ENCODE measurements at places on chromosomes 11 and 22.
A peak's percentile ranks its signal among the peaks of the same experiment; 100 is the strongest.

DNA sequence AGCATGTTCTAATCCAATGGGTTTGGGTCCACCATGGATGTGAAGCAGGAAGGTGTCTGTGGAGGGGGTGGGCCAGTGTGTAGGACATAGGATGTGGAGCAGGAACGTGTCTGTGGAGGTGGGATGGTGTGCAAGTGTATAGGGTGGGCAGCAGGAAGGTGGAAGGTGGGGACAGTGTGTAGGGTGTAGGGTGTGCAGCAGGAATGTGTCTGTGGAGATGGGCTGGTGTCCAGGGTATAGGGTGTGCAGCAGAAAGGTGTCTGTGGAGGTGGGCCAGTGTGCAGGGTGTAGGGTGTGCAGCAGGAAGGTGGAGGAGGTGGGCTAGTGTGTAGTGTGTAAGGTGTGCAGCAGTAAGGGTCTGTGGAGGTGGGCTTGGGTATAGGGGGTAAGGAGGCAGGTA is 1068.0 kb downstream of the NTM start:
- no peak for DNase-seq

- DNase-seq = peak; percentile 5
These were observed 873.8 kb downstream of the BRD1 start for GRCh38 chr22:48953830-48954229.

DNA sequence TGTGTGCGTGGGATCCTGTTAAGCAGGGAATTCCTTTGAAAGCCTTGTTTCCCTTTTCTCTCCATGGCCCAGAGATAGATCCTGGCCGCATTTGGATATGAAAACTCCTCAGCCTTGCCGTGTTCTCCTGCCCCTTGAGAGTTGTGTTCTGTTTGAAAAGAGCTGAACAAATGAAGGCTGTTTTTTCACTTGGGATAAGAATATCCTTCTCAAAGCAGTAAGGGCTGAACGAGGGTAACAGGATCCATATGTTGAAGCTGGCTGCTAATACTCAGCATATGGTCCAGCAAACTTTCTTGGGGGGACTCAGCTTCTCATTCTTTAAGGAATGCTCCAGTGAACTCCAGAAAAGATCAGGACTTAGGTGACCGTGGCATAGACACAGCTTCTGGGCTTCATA is 114.5 kb upstream of the TTC12 start:
- DNase-seq = no peak

DNA sequence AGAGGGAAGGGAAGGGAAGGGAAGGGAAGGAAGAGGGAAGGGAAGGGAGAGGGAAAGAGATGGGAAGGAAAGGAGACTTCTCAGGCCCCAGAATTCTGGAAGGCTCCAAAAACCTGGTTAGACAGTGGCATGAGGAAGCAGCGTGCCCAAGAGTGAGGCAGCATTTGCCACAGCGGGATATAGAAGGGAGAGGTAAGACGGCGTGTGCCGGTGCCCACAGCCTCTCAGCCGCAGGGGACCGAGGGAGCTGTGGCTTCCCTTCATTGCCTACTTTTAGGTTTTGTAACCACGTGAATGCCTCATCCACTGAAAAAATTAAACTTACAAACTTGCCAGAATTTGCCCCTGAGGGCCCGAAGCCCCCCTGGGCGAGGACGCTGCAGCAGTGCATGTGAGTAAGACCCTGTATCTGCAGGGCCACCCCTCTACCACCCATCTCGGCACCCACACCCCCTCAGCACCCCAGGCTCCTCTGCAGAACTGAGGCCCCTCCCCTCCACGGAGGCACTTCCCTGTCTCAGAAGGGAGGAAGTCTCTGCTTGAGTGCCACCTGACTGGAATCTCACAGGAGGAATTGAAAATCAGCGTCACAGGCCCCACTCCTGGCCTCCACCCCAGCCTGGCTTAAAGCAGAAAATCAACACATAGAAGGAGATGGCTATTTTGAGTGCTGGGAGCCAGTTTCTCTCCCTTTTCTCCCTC is 58.1 kb downstream of the LINC01488 start:
- peak; percentile 54 for DNase-seq

DNA sequence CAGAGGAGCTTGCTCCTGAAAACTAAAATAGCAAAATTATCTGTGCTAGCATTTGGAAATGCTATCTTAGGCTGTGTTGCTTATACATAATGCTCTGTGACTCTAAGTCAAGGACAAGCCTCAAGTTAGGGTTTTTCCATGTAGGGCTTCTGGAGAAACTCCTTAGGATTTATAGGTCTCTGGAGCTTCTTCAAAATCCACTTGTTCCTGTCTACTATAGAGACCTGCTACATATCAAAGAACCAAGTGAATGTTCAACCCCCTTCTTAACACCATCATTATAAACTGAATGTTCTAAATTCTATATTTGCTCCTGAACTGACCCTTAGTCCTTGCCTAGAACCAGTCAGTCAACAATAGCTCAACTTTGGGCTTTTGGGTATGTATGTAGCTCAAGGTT is 523.1 kb upstream of the CCDC90B start:
- DNase-seq = no peak

DNA sequence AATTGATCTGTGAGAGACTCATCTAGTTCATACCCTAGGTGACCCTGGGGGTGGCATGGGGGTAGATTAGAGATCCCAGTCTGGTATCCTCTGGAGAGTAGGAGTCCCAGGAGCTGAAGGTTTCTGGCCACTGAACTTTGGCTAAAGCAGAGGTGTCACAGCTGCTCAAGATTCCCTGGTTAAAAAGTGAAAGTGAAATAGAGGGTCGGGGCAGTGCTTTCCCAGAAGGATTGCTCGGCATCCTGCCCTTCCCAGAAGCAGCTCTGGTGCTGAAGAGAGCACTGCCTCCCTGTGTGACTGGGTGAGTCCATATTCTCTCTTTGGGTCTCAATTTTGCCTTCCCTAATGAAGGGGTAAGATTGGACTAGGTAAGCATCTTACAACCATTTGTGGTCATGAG is 653 bp downstream of the IL18BP start:
- no peak for DNase-seq

Measured in coronary artery (tissue), 2 donors.